ENCODE measurements at places on chromosomes 4 and X. TPM values are rescaled to one million over a fixed set of nuclear protein-coding genes. Genes with fewer than 3 reads are reported as not detected.

DNA sequence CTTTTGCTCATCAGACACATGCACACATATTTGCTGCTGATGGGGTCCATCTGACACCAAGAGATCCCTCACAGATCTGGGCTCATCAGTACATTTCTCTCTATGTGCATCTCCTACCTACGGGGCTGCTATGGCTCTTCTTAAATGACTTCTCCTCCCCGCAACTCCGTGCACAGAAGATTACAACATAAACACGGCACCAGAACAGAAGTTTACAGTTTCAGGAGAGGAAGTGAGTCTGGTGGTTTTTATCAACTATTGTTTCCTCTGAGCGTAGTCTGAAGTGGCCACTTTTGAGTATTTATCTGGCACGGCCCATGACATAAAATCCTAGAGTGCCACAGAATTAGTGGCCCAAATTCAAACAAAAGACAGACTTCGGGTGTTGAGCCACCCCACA, 263.8 kb downstream of the PRDM5 start:
- no peak for DNase-seq

DNA sequence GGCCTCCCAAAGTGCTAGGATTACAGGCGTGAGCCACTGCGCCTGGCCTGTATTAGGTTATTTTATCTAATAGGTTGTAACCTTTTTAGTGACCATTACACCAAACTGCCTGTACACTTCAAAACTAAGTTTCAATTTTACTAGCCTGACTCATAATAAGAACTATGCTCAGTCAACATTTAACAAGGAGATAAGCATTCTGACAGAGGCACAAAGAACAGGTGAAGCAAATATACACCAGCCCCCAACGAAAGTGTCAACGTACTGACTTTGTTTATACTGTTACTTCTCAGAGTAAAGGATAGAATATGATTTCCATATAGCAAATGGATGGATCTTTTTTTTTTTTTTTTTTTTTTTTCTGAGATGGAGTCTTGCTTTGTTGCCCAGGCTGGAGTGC, 62.8 kb downstream of the SHISA3 start:
- DNase-seq: no peak

DNA sequence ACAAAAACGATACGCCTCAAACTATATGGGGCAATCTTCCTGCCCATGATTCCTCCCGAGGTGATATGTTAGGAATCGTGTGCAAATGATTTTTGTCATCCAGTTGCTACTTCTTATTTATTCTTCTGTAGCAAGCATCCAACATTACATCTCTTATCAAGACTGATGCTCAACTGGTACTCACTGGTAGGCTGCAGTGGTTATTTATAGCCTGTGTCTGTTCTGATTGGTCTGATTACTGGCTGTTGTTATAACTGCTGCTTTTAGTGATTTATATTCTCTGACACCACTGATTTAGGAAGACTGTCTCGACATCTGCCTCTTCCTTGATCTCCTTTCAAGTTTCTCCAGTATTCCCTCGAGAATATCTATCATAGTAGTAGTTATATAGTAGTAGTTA, 165.8 kb downstream of the LARP7 start:
- no peak for DNase-seq

- peak; percentile 60 for DNase-seq
Measured at GRCh38 chr4:176034499-176034898, 31.1 kb upstream of the WDR17 start.

ETDA gene
- total RNA-seq: not detected

PGAM4 gene
- total RNA-seq: not detected
